ELF-1 (cell line): ENCODE measurements at places on chromosomes 5 and 9.

GRCh38 chr5:65037831-65038815 lies 269.4 kb downstream of the CWC27 start:
- peak; percentile 86 for DNase-seq

DNA sequence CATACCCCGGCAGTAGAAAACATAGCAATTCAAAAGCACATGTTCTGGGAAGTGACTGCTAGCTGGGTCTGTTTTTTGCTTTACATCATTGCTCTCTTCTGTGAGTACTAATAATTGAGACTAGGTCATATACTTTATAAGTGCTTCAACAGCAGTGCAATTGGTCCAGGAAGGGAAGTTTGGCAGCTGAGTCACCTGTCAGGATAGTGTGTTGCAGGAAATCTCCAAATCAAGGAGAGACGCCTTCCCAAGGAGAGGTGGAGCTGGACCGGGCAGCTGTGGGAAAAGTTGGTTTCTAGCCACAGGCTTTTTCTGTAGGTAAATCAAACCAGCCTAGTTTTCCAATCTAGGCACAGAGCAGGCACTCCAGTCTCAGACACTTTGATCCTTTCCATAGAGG lies 330.1 kb downstream of the ENC1 start:
- DNase-seq: no peak

GRCh38 chr5:170503990-170504596 lies at the start of gene KCNIP1:
TSS of gene KCNIP1 (plus strand) at chr5:170504020.
- peak; percentile 57 for DNase-seq

GRCh38 chr9:136624184-136624951 lies 38.3 kb upstream of the EGFL7 start:
- no peak for DNase-seq

- no peak for DNase-seq
Measured at GRCh38 chr9:120876842-120877240, at the start of gene PHF19. TSS of gene PHF19 (minus strand) at chr9:120877188. CDS start at chr9:120874741, 2,447 bp downstream.

DNA sequence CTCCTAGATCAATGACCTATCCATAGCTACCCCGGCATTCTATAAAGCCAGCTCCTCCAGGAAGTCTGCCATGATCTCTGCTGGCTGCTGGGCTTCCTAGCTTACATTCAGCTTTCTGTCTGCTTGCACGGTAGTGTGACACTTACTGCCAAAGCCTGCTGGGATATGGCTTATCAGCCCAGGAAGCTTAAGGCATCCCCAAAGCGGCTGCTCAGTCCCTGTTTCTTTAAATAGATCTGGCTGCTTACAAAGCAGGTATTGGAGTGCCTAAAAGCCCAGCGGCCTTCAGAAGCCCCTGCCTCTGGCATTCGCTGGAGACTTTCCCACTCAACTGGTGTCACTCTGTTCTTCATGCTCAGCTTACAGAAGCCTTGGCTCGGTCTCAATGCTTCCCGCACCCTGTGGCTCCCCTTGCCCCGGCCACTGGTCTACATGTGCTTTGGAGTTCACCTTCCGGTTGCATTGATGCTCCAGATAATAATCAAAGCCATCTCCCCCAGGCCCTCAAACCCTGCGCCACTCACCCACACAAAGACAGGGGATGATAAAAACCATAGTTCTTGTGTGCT lies 31.3 kb upstream of the STRBP start:
- DNase-seq: no peak

DNA sequence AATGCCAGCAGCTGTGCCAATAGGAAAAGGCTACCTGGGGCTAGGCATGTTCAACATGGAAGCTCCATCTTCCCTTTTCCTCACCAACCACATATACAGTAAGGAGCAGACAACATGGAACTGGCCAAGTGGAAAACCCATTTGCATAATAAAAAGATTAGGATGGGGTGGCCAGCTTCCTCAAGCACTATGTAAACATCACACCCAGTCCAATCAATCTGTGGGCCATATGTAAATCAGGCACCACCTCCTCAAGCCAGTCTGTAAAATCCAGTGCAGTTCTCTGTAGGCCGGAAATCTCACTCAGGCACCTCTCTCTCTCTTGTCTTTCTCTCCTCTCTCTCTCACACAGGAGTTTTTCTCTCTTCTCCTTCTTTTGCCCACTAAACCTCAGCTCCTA lies 360.2 kb upstream of the GRIA1 start:
- DNase-seq: no peak

GRCh38 chr5:35919191-35919590 lies 19.2 kb downstream of the CAPSL start:
- DNase-seq: no peak

GRCh38 chr5:132498152-132498551 lies 7.6 kb upstream of the IRF1 start:
- no peak for DNase-seq

- DNase-seq: no peak
Measured at GRCh38 chr5:95417971-95418370, 26.8 kb downstream of the FAM81B start.

GRCh38 chr5:118353970-118354369 lies 634.4 kb downstream of the DTWD2 start:
- DNase-seq: no peak

DNA sequence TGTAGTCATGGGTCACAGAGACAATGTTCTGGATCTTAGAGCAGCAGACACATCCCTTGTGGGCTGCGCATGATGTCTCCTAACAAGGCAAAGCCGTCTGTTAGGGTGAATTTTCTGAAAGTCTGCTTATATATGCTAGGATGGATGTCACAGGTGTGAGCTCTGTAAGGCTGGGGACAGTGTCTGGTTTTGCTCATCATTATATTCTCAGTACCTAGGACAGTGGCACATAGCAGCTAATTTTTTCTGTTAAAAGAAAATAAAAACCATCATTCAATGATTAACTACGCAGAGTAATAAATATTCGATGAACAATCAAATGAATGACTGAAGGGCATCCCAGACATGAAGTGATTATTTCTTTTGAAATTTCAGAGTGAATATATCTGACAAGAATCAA lies 52.9 kb upstream of the FAM169A start:
- no peak for DNase-seq

- DNase-seq: peak; percentile 58
Measured at GRCh38 chr9:123425261-123425821, 69.3 kb downstream of the CRB2 start.

GRCh38 chr9:69120380-69121154 lies 53.5 kb upstream of the TJP2 start:
- peak; percentile 93 for DNase-seq

GRCh38 chr5:68382640-68383039 lies 167.1 kb downstream of the PIK3R1 start:
- DNase-seq: no peak

GRCh38 chr9:27712806-27713205 lies 139.5 kb upstream of the C9orf72 start:
- no peak for DNase-seq

DNA sequence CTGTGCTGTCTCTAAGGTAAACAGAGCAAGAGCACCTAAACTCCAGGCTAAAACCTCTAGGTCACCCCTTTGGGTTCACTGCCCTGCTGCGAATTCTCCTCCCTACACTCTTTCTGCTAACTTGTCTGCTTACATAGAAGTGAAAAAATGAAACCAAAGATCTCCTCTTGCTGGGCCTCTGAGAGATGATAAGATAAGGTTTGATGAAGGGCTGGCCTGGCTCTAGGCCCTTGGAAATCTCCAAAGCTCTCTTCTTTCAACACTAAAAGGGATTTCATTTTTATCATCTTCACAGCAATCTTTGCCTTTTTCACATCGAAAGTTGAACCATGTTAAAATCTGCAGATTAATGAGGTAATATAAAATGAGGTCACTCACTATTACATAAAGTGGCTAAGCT lies 450.8 kb upstream of the TLE4 start:
- no peak for DNase-seq

GRCh38 chr5:68644971-68645370 lies 429.4 kb downstream of the PIK3R1 start:
- DNase-seq: no peak

DNA sequence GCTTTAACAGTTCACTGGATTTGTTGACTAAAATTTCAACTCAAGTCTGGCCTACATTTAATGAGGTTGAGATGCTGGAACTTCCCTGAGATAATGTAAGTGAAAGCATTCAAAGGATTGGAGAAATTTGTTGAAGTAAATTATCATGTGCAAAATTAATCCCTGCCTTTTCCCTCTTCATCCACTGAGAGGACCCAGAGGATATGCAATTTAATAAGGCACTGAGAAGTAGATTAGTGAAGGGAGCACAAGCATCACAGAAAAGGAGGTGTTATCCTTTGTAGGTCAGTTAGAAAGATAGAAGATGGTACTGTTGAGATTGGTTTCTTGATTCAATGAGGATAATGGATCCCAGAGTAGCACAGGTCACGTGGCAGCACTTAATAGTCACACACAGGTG lies 42.6 kb upstream of the ANKRD31 start:
- DNase-seq: no peak

DNA sequence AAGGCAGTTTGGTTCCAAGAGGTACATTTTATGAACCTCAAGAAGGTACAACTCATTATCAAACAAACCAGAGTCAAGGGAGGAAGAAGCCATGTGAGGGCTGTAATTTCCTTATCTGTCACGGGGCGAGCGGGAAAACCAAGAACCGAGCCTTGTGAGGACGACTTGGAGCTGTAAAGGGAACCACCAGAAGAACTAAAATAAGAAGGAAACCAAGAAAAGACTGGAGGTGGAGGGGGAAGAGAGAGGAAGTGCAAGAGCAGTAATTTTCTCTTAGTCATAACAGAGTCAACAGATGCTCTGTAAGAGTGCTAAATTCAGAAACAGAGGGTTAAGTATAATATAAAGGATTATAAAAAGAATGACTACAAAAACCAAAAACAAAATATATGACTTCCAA lies 127.1 kb downstream of the DIRAS2 start:
- no peak for DNase-seq

DNA sequence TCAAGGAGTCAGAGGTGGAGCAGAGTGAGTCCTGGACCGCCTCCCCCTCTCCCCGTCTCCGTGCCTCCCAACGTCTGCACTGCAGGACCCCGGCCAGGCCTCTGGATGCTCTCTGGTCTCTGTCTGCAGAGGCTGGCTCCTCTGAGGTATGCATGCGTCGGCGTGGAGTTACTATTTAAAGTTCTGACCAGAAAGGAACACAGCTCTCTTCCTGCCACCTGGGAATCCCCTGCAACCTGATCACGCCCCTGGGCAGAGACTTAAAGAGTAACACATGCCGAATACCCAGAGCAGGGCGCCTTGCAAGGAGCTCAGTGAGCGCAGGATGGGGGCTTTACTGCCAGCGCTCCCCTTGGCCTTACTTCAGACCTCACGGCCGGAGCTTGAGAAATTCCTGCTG lies 16.0 kb downstream of the ANXA6 start:
- DNase-seq: peak; percentile 49

DNA sequence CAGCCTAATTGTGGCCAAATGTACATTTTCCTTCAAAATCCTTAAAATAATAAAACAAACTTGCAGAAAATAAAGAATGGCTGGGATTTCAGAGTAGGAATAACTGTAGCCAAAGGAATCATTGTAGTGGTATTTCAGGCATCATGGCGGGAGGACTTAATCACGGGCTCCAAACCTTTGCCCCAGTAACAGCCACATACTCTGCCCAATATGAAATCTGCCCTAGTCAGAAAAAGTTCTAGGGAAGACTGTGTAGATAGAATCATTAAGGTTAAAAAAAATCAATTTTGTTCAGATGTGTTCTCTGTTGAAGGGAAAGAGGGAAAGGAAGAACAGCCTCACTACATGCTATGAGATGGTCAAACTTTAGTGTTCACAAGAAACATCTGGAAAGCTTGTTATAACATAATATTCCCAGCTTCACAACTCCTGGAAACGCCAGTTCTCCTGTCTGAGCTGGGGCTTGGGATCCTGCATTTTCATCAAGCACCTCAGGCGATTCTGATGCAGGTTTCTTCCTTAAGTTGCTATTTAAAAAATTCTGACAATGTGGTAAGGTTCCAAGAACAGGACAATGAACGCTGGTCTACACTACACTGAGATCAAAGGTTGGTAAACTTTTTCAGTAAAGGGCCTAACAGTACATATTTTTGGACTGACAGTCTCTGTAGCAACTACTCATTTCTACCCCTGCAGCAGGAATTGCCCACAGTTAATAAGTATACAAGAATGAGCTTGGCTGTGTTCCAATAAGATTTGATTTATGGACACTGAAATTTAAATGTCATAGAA lies 87.9 kb downstream of the CEMIP2 start:
- DNase-seq: peak; percentile 40

GRCh38 chr9:137149942-137150616 lies 11.1 kb downstream of the GRIN1 start:
- DNase-seq: peak; percentile 95

- DNase-seq: no peak
Measured at GRCh38 chr9:78001946-78002731, 29.5 kb downstream of the GNAQ start.

- DNase-seq: no peak
Measured at GRCh38 chr5:133340002-133340755, 272.2 kb downstream of the FSTL4 start.

DNA sequence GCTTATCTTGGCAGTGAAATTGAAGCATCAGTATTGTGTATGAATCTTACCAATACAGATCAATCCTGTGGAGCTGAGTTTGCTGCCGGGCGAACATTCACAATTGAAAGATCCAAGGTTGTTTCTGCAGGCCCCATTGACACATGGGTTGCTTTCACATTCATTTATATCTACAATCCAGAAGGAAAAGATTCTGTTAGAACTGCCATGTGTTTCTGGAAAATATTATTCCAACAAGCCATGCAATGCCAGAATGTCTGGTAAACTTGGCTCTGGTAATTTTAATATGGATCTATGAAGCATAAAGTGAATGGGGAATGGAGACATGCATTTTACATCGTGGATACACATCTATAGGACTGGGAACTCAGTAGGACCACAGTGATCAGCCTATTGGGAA lies 180.8 kb downstream of the FBN2 start:
- no peak for DNase-seq

DNA sequence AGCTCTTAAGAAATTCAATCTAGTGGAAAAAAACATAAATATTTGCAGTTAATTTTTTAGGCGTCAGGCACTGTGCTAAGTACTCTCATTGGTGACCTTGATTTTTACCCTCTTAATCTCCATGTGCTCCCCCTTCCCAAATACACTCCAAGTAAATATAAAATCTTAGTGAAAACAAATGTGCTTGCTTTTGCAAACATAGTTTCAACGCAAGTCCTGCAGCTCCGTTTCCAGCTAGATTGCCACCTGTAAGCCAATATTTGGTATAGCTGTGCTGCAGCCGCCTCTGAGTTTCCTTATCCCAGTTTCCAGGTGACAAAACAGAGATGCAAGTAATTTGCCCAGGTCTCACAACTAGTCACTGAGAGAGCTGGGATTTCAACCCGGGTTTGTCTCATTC lies 1.9 kb upstream of the MTMR12 start:
- DNase-seq: no peak

GRCh38 chr5:73540192-73540591 lies 25.2 kb downstream of the ANKRA2 start:
- no peak for DNase-seq

- no peak for DNase-seq
Measured at GRCh38 chr5:144142824-144143162, 27.7 kb downstream of the YIPF5 start.

GRCh38 chr5:104045987-104046386 lies 483.4 kb upstream of the NUDT12 start:
- no peak for DNase-seq

DNA sequence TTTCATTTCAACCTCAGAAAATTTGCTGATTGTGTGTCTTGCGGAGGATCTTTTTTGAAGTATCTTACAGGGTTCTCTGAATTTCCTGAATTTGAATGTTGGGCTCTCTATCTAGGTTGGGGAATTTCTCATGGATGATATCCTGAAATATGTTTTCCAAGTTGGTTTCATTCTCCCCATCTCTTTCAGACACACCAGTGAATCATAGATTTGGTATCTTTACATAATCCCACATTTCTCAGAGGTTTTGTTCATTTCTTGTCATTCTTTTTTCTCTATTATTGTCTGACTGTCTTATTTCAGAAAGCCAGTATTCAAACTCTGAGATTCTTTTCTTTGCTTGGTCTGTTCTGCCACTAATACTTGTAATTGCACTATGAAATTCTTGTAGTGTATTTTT lies 456.9 kb downstream of the PRELID2 start:
- DNase-seq: no peak
